ENCODE measurements at places on chromosomes 6 and 20.

DNA sequence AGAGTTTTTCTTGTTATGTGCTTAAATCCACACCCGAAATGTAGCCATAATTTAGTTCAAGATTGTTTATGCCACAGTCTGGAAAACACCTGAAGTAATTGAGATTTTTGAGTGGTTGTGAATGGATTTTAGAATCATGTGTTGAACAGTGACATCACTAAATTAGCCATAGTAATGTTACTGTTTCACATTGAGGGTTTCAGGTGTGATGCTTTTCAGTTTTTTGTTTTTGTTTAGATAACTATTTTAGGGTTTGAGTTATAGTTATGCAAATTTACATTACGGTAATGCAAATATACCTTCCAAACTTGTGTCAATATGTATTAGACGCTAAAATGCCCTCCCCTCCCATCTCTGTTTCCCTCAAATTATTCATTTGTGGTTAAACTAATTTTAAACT, 22.9 kb downstream of the QKI start:
- DNase-seq: no peak

DNA sequence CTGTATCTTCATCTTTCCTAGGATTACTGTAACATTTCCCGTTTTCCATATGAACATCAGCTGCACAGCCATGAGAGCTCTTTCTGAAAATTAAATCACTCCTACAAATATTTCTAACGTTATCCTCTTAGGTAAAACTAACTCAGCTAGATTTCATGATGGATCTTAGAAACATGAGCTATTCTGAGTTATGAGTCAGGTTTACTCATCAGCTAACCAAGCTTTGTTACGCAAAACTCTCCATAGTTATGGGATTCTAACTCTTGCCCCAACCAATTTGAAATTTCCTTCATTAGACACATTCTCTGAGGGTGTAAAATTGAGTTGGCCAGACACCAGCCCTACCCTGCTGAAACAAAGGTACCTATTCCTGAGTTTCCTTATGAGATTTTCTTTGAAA, 14.0 kb downstream of the DEFB110 start:
- DNase-seq: no peak

GRCh38 chr20:45905505-45906079, 6.4 kb downstream of the PLTP start:
- DNase-seq: no peak

DNA sequence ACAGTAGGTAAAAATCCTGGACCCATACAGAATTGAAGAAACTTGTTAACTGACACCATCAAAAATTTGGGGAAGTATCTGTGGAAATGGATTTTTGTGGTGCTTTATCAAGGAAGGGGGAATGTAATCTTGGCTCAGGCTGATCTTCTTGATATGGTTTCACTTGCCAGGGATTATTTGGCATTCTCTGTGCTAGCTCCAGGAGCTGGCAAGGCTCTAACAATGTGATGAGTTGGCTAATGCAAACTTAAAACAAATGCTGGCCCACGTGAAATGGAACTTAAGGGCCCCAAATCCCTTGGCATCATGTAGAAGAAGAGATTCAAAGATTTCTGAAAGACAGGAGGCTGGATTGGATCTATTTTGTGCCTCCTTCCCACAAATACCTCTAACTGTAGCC, 13.1 kb downstream of the KCNS1 start:
- no peak for DNase-seq

- DNase-seq: no peak
Observed at GRCh38 chr6:84284428-84285049, 57.1 kb upstream of the CEP162 start.

DNA sequence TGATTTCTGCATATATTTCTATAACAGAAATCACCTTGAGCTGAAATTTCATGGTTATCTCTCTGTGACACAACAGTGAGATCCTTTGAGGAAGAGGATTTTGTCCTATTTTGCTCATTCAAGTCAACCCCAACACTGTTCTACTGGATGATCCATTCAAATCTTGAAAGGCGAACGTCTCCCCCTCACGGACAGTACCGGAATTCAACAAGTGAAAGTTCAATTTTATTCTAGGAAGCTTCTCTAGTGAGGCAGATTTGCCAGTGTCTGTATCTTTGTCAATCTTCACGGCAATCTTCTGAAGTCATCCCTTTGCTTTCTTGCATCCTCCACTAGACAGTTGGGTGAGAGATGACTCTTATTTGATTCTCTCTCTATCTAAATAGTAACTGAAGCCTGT, 91.7 kb upstream of the PDE7B start:
- DNase-seq: no peak

- no peak for DNase-seq
Observed at GRCh38 chr6:91341473-91341872, 754.6 kb upstream of the MAP3K7 start.

DNA sequence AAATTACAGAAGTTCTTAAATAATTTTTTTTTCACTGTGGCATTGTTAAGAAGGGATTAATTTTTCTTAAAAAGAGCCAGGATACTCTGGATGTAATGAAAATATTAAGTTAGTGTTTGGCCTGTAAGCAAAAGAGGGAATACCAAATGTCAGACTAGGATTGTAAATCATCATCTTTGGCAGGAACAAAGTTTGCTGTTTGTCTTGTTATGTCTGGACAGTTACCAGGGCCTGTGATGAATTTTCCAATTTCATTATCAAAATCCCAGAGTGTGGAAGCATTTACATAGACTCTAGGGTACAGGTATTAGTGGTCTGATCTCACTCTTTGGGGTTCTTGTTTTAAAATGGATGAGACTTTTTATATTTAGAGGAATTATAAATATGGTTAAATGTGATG, 26.1 kb downstream of the CEP57L1 start:
- no peak for DNase-seq

GRCh38 chr20:1345030-1345755, 16.3 kb upstream of the SDCBP2 start:
- DNase-seq: no peak

GRCh38 chr6:22882581-22882980, 313.2 kb downstream of the HDGFL1 start:
- DNase-seq: no peak

- no peak for DNase-seq
Observed at GRCh38 chr6:42988486-42989020, 4.2 kb downstream of the PPP2R5D start.

DNA sequence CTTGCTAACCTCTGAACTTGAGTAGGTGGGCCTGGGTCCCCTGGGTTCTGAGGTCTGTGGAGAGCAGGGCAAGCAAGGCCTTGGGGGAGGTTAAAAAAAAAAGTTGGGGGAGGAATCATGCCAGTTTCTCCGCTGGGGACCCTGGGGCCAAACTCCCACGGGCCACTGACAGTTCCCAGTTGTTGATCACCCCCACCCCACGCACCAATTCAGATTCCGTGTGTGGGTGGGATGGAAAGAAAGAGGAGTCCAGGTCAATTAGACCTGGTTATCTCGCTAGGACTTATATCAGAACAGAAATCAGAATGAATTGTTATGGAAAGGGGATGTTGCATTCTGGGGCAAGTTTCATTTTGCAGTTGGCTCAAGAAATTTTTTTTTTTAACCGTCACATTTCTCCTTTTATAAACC, 46.7 kb upstream of the SUPT3H start:
- DNase-seq: no peak

- DNase-seq: no peak
Observed at GRCh38 chr6:14306151-14306906, 188.8 kb downstream of the CD83 start.

- DNase-seq: no peak
Observed at GRCh38 chr20:2122936-2123335, 21.3 kb downstream of the STK35 start.

- no peak for DNase-seq
Observed at GRCh38 chr6:119800526-119800925, 451.0 kb upstream of the MAN1A1 start.

GRCh38 chr20:17699931-17700351, at the start of gene BANF2:
TSS of gene BANF2 (plus strand) at chr20:17699966. CDS start at chr20:17725026, 25,060 bp downstream.
- DNase-seq: no peak

GRCh38 chr6:92122746-92123145, 1296.6 kb downstream of the EPHA7 start:
- DNase-seq: no peak

GRCh38 chr6:33116841-33117711, 41.3 kb downstream of the HLA-DPB1 start:
- DNase-seq: no peak

DNA sequence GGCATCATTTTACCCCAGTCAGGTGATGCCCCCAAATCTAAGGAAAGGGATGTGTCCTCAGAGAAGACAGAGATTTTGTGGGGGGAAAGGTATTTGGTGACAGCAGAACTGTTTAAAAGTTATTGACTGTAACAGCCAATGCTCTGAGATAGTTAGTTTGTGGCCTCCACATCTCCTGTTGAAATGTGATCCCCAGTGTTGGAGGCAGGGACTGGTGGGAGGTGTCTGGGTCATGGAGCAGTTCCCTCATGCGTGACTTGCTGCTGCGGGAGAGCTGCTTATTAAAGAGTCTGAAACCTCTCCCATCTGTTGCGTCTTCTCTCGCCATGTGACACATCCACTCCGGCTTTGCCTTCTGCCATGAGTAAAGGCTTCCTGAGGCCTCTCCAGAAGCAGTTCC, 282.8 kb upstream of the FOXQ1 start:
- peak; percentile 18 for DNase-seq

GRCh38 chr6:122753000-122753687, 26.4 kb upstream of the FABP7 start:
- no peak for DNase-seq

DNA sequence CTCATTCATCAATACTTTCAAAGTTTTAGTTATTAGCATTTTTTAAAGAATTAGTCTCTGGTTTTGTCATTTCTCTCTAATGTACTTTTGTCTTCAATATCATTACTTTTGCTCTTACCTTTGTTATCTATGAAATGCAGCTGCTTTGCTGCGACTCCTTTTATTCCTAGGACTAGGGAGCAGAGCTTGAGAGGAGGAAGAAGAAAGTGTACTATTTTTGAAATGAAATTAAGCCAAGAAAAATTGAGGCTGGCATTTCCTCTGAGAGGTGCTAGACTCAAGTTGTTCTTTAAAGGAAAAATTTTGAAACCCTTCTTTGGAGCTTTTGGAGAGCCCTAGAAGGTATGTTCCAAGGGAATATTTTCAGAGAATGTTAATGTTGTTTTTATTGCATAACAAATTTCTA, 48.3 kb upstream of the MRAP2 start:
- DNase-seq: no peak

- no peak for DNase-seq
Observed at GRCh38 chr6:128600397-128600951, 80.1 kb upstream of the PTPRK start.

- no peak for DNase-seq
Observed at GRCh38 chr20:10649797-10650160, 24.0 kb downstream of the JAG1 start.

DNA sequence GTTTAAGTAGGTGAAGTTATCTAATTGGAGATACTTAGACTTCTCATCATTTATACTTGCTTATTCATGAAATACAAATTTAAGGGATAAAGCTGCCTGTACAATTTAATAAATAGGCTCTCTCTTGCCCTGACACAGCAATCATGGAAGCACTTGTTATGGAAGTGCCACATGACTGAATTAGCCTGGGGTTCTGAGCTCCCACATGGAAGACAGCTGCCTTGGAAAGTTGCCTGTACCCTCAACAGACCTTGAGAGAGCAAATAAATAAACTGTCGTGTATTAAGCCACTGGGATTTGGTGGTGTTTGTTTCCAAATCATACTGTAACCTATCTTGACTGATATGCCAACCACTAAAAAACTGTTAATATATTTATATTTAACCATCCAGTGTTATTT, 87.0 kb upstream of the RSPO3 start:
- no peak for DNase-seq

GRCh38 chr6:90271831-90272230, 24.8 kb downstream of the BACH2 start:
- DNase-seq: no peak

- DNase-seq: no peak
Observed at GRCh38 chr6:21033084-21033483, 498.8 kb downstream of the CDKAL1 start.

DNA sequence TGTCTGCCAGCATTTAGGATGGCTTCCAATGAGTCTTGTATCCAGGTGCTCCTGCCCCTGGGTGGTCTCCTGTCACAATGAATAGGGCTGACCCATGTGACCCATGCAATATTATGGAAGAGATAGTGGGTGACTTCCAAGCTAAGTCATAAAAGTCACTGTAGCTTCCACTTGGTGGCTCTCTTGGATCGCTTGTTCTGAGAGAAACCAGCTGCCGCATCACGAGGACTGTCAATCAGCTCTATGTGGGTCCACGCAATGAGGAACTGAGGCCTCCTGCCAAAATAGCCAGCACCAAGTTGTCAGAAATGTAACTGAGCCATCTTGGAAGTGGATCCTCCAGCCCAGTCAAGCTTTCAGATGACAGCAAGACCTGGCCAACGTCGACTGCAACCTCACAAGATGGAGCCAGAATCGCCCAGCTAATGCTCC, 14.9 kb upstream of the MATN4 start:
- peak; percentile 78 for DNase-seq

- no peak for DNase-seq
Observed at GRCh38 chr6:18446771-18447170, 59.6 kb downstream of the RNF144B start.

- no peak for DNase-seq
Observed at GRCh38 chr20:829551-829950, 4.0 kb upstream of the FAM110A start.

- peak; percentile 54 for DNase-seq
Observed at GRCh38 chr20:24993337-24994185, 1.0 kb upstream of the APMAP start.

GRCh38 chr6:165091121-165091785, 218.2 kb downstream of the C6orf118 start:
- no peak for DNase-seq

DNA sequence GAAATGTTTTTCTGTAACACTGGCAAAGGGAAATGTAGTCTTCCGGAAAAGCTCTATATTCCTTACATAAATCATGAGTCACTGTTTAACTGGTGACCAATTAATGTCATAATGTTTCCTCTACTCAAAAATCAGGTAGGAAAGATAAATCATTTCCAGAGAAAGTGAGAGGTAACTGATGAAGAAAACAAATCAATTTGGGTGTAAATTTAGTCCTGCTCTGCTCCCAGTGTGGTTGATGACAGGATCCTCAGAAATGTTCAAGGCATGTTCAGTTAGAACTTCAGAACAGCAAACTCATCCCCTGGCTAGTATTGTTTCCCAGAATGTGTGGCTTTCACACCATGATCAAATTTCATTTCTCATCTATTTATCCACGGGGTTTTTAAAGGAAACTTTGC, 38.8 kb upstream of the SPACA1 start:
- no peak for DNase-seq

DNA sequence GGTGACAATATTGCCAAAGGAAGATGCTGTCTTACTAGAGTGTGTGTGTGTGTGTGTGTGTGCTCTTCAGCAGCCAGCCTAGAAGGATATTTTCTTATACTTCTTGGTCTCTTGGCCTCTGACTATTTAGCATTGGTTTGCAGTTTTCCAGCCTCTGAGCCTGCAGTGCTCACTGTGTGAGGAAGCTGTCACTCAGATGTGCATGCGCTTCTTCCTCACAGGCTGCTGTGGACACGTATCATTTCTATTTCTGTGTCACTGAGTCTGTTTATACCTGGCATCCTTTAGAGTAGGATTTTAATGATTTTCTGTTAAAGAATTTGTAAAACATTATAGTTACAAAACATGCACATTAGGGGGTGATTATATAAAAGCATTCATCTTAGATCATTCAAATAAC, 83.3 kb downstream of the ALDH8A1 start:
- DNase-seq: no peak

- DNase-seq: no peak
Observed at GRCh38 chr6:147949981-147950622, 392.5 kb upstream of the SASH1 start.

GRCh38 chr6:73556836-73557235, 36.0 kb upstream of the EEF1A1 start:
- no peak for DNase-seq
